Hippocampal formation (tissue), 2 donors: ENCODE measurements at places on chromosomes 16 and 17.
A peak's percentile ranks its signal among the peaks of the same experiment; 100 is the strongest.

GRCh38 chr17:79779661-79780365, 1.9 kb downstream of the CBX2 start:
- no peak for DNase-seq

DNA sequence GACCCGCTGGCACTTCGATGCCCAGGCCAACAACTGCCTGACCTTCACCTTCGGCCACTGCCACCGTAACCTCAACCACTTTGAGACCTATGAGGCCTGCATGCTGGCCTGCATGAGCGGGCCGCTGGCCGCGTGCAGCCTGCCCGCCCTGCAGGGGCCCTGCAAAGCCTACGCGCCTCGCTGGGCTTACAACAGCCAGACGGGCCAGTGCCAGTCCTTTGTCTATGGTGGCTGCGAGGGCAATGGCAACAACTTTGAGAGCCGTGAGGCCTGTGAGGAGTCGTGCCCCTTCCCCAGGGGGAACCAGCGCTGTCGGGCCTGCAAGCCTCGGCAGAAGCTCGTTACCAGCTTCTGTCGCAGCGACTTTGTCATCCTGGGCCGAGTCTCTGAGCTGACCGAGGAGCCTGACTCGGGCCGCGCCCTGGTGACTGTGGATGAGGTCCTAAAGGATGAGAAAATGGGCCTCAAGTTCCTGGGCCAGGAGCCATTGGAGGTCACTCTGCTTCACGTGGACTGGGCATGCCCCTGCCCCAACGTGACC, 5.0 kb downstream of the WFIKKN2 start:
- no peak for DNase-seq

DNA sequence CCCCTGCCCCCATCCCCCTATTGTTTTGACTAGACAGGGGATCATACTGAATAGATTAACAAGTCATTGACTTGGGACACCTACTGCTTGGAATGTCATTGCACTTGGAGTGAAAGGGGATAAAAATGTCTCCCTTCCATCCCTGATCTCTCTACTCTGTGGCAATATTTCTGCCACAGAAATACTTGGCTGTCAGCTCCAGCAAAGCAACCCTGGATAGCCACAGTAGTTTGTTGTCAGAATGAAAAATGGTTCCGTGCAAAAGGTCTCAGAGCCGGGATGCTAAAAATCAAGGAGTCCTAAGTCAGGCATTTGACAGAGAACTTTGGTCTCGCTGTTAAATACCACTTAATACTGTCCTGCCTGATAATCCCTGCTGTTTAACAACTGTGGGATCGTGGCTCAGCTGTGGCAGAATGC, 722.0 kb upstream of the SOX9 start:
- no peak for DNase-seq

DNA sequence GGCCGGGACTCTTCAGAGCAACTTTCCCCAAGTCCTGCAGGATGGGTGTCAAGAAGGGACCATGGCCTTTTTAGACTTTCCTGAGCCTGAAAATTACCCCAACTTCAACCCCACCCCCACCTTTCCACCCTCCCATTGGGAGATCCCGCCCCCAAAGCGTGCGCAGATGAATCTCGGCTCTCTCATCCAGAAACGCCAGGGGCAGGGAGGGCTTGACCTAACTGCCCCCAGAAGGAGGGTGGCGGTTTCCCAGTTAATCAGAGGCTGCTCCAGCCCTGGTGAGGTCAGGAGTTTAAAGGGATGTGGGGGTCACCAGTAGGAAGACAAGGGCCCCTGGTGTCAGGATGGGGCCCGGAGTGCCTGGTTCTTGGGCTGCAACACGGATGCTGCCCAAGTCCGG, 480 bp downstream of the KIF19 start:
- no peak for DNase-seq

GRCh38 chr16:20814784-20815183, 8.5 kb downstream of the REXO5 start:
- DNase-seq = peak; percentile 5

GRCh38 chr17:38417210-38417951, 10.9 kb upstream of the ARHGAP23 start:
- no peak for DNase-seq

GRCh38 chr17:38748149-38748891, at the start of gene PCGF2:
PCGF2 (minus strand) TSS chr17:38748336; CDS start chr17:38740402, 7,934 bp downstream.
- DNase-seq = peak; percentile 58

DNA sequence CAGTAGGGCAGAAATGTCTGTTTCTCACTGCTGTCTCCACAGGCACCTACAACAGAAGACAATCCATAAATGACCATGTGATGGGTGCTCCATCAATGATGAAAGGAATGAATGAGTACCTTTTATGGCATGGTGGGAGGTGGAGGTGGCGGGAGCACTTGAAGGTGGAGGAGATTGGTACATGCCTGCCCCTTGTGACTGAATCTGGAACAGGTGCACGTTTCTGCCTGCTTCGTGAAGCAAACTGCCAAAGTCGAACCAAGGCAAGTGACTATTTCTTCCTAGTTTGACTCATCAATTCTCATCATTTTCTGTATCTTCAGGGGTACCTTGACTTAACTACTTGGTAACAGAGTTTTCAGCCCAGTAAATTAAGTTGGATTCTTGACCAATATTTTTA, 25.4 kb downstream of the CDRT15 start:
- DNase-seq = no peak

- no peak for DNase-seq
Observed at GRCh38 chr16:67514382-67514828, 14.2 kb upstream of the RIPOR1 start.

- DNase-seq = no peak
Observed at GRCh38 chr16:10847176-10847575, 28.6 kb upstream of the TVP23A start.

- no peak for DNase-seq
Observed at GRCh38 chr17:72332367-72332766, 211.5 kb downstream of the SOX9 start.

DNA sequence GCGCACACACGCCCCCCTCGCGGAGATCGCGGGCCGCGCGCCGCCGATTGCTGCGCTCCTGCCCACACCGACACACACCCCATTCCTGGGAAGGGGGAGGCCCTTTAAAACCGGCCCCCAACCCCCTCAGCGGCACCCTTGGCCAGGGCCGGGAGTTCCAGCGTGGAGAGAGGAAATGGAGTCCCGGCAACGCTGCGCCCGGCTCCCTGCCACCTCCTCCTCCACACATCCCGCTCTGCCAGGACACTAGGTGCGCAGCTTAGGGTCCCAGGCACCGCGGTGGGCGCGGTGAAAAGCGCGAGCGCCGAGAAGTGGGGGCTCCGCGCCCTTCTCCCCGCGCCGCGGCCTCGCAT, 397 bp downstream of the CDC42EP4 start:
- DNase-seq = no peak

- DNase-seq = peak; percentile 4
Observed at GRCh38 chr16:27639561-27640276, 89.8 kb downstream of the KATNIP start.

- no peak for DNase-seq
Observed at GRCh38 chr16:13426269-13426668, 493.7 kb upstream of the ERCC4 start.

DNA sequence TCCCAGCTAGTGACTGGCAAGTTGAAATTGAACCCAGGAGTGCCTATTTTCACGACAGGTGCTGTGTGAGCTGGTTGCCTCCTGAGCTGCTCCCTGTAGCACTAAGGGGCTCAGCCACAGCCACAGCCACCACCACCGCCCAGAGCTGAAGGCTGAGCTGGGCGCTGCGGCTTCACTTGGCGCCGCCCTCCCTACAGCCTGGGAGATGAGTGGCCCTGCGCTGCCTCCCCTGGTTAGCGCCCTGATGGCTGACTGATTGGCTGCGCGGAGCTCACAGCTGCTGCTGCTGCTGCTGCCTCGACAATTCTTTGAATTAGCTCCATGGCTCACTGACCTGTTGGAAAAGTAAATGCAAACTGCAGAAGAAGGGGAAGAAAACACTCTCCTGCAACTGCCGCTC, 91.8 kb upstream of the TMEM132E start:
- no peak for DNase-seq

- no peak for DNase-seq
Observed at GRCh38 chr17:82849076-82849945, 9.5 kb upstream of the ZNF750 start.

DNA sequence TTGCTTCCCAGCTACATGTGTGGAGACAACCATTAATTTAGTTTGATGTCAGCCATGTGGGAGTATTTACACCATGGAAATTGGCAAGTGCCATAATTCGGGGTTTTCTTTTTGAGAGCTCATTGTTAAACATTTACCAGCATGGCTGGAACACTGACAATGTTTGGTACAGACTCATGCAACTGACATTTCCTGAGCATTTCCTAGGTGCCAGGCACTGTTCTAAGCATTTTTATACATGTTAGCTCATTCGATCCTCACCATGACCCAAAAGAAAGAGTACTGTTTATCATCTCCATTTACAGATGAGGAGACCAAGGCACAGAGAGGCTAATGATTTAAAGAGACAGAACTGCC, 86.9 kb downstream of the FOXL1 start:
- no peak for DNase-seq

- DNase-seq = no peak
Observed at GRCh38 chr16:56337131-56337857, 88.1 kb downstream of the AMFR start.

- no peak for DNase-seq
Observed at GRCh38 chr17:44502598-44503146, 534 bp downstream of the GPATCH8 start.

DNA sequence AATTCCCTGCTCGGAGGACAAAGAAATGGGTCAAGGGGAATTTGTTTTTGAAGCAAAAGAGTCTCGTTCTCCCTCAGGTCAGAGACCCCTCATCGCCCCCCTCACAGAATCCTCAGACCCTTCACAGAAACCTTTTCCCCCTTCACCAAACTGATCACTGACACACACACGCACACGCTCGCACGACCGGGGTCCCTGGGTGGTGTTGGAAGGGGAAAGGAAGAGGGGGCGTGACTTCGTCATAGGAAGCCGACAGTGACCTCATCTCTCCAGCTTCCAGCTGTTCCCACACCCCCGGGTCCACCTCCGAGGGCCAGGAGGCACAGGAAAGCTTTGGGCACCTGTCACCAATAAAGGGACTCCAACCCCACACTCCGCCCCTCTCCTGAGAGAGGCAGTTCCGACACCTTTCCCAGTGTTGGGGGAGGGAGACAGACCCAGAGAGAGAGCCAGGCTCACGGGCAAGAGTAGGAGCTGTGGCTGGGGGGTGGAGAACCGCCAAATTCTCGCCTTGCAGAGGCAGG, 1.2 kb downstream of the ASGR1 start:
- DNase-seq = no peak

DNA sequence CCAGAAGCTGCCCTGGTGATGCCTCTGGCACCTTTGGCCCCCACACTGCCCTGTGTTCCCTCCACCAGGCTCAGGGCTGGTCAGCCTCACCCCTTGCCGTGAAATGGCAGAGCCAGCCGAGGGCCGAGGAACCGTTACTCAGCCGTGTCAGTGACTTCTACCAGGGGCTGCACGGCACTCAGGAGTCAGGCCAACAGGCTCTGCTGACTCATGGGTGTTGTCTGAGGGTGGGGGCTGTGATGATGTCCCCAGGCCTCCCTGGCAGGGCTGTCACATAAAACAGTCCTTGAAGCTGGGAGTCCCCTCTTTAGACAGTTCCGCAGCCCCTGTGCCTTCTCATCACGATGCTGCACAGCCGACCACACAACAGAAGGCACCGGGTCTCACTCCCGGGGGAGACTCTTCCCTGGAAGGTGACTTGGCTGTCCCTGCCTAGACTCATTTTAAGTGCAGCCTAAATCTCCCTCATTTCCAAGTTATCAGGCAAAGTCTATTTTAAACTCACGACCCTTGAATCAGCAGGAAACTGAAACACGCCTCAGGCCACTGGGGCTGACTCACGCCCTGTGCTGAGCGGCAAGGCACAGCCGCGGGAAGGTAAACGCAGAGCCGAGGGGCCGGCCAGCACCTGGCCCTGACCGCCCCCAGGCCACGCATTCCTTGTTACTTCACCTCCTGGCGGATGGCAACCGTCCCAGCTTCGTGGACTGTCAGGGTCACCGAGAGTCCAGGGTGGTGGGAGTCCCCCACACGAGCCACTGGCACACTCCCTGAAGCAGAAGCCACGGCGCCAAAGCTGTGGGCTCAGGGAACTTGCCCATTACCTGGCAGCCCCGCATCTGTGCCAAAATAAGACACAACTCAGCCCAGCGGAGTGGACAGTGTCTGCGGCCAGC, 102.6 kb downstream of the ZNF778 start:
- no peak for DNase-seq

DNA sequence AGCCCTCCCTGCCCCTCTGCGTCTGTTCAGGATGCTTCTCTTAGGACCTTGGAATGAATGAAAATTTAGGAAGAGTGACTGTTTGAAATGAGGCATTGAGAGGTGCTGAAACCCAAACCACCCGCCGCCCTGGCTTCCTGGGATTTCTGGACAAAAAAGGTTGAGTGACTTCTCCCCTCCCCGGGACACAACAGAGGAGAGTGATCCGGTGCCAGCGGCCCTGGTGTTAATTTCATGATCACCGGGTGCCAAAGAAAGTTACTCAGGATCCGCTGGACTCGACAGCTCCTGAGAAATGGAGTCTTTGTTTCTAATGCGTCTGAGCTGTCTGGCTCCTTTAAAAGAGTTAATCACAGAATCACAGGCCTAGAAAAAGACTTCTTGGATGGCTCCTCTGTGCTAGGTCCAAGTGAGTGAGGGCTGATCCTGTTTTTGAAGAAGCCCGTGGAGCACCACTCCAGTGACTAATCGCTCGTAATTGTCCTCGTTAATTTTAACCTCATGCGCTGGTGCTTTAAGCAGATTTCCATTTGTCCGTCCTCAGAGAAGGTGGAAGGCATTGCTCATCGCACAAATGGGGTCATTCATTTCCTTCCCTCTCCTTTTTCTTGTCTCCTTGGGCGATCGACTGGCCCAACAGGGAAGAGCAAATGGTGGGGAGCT, 144.4 kb upstream of the ZFHX3 start:
- DNase-seq = no peak

DNA sequence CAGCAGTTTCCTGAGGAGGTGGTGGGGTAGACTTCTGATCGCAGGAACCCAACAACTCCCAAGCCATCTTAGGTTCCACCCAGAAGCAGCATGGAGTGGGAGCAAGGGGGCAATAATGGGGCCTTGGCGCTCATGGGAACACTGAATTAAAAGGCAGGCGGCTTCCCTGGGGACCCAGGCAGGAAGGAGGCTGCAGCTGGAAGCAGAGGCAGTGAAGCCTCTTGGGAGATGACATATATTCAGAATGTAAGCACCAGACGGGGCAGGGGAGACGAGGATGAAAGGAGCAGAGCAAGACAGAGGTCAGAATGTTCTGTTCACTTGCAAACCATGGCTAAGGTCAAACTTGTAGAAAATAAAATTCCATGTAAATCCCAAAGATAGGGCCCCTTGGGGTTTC, 2.9 kb downstream of the HIGD1B start:
- DNase-seq = no peak

GRCh38 chr17:14772776-14773175, 471.9 kb downstream of the HS3ST3B1 start:
- DNase-seq = no peak

DNA sequence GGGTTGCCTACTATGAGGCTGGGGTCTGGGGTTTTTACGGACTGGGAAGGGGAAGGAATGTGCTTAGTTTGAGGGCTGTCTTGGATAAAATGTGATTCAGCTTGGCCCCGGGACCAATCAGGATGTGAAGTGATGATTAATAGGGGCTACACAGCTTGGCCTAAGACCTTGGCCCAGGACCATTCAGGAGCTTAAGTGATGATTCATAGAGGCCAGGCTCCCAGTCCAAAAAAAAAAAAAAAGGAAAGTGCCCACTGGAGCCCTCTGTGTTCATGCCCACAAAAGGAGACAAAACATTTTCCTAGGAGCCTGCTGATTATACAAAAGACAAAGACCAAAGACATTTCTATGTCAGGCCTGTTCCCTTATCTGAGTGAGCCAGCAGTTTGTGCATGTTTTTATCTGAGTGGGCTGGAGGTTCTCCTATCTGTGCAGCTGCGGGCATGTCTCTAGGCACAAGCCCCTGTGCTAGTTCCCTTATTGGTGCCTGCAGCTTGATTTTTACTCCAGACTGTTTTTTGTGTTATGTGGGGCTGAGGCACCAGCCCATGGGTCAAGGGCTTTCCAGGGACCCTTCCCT, 898.2 kb upstream of the GOT2 start:
- DNase-seq = no peak
